ENCODE measurements at places on chromosomes 12 and 14. TPM values are rescaled to one million over a fixed set of nuclear protein-coding genes. Genes with fewer than 3 reads are reported as not detected.

- no peak for DNase-seq
Measured at GRCh38 chr14:99264691-99265450, 7.1 kb downstream of the BCL11B start.

- DNase-seq: no peak
Measured at GRCh38 chr12:104190641-104191176, 24.9 kb upstream of the TXNRD1 start.

DNA sequence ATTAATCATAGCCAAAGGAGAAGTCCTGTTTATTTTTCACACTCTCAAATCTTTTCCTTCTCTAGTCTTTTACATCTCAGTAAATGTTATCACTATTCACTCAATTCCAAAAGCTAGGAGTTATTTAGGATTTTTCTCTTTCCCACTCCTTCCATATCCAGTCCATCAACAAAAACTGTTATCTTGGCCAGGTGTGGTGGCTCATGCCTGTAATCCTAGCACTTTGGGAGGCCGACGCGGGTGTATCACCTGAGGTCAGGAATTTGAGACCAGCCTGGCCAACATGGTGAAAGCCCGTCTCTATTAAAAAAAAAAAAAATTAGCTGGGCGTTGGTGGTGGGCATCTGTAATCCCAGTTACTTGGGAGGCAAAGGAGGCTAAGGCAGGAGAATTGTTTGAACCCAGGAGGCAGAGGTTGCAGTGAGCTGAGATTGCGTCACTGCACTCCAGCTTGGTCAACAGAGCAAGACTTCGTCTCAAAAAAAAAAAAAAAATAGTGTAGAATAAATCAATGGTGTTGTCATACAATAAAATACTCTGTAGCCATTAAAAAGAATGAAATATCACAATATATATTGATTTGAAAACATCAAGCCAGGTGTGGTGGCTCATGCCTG lies 46.6 kb upstream of the FOXJ2 start:
- no peak for DNase-seq

DNA sequence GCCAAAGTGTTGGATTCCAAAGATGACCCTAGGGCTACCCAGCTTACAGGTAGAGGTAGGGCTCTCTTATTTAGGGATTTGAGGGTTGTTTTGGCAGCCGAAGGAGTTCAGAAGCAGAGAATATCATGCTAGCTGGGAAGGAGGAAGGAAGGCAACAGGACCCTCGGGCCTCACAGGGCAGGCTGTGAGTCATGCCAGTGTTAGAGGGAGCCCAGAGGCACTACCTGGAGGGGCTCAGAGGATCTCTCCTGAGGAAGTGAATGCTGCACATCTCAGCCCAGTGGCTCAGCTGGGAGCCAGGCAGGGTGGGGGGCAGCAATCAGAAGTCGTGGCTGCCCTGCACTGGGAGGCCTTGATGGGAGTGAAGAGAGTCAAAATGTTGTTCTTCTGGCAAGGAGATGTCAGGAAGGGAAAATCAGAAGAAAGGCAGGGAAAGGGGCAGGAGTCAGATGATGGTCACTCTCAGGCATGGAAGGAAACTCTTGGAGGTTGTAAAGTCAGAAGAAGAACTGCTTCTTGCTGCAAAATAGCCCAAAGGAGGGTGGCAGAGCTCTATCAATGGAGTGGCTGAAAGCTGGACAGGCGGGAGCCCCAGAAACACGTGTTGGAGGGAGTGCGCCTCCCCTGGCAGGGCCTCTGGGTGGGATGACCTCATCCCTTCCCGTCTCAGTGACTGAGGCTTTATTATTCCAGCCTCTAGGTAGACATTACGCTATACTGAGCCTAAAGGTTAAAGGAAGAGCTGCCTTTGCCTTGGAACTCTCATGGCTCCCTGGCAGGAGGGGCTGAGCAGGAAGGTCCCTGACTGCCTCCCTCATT lies 141.3 kb downstream of the SMOC1 start:
- DNase-seq: no peak

- no peak for DNase-seq
Measured at GRCh38 chr12:106753526-106753925, 21.0 kb upstream of the RIC8B start.

DNA sequence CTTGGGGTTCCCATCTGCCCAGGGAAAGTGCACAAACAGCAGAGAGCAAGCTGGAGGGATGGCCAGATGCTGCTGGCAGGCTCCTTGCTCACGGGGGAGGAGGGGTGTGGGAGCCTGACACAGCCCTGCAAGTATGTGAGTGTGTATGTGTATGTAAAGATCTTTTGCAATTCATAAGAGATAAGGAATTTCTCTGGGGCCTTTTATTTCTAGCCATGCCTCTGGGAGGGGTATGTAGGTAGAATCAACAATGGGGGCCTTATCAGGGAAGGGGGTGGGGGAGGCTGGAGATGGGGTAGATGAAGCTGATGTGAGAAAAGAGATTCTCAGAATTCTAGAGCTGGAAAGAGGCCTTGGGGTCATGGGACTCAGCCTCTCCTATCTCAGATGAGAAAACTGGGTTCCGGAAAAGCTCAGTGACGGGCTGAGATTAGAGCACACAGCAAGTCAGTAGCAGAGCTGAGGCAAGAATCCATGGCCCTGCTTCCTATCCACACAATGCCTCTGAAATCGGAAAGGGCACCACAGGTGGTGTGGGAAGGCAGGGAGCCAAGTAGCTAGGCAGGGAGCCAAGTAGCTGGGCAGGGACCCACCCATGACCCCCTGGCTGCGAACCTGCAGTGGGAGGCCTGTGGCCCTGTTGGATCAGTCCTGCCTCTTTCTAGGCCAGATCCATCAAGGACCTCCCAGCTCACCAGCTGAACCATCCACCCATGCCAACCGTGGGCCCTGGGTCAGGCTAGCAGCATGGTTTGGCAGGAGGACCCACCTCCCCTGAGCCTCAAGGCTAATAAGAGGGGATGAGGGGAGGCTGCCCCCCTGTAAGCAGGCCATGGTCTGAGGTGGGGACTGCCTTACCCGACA lies 54.7 kb downstream of the PLEKHG3 start:
- no peak for DNase-seq

The C12orf54 gene
- total RNA-seq: not detected

DNA sequence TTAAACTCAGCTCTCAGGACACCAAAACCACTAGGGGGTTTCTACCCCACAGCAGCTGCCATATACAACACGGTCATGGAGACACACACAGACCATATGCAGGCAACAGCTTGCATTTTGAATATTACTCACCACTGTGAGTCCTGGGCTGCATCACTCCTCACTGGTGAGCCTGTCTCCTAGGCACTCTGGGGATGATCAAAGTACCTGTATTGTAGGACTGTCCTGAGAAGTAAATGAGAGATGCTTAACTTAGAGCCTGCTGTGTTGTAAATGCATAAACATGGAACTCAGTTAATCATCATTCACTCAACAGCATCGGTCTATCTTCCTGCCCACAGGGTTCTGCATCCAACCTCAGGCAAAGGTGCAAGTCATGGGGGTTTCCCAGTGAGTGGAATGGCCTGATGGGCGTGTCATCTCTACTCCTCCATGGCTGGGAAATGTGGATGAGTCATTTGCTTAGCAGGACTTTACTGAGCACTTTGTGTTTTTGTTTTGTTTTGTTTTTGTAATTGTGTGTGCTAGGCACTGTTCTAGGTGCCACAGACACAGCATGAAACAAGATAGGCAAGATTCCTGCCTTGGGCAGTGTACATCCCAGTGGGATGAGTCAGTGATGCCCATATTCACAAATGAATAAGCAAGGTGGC lies 1141.2 kb upstream of the TMEM132C start:
- no peak for DNase-seq

GRCh38 chr12:12608557-12608957 lies 3.1 kb upstream of the CREBL2 start:
- DNase-seq: no peak

GRCh38 chr12:85550924-85551323 lies 270.9 kb downstream of the ALX1 start:
- no peak for DNase-seq

The POU6F1 gene
- total RNA-seq: 10.3 TPM

DNA sequence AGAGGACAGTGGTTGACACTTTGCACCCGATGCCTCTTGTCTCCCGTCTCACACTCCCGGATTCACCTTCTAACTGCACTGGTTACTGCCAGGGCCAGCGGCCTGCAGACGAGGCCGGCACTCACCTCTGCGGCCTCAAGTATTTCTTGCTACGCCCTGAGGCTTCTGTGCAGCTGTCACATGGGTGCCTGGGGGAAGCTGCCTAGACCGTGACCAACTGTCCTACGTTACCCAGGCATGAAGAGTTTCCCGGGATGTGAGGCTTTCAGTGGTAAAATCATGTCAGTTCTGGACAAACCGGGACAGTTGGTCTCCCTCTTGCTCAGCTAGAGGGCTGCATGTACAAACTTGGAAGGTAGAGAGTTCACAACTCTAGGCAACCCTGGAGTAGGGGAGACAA lies 274.5 kb downstream of the GLT1D1 start:
- no peak for DNase-seq
